AML-193 (cell line): ENCODE measurements at places on chromosomes 2 and 18.

GRCh38 chr2:113126845-113127645 lies at the start of gene IL1RN:
IL1RN (plus strand) TSS chr2:113127598; CDS start chr2:113127625, 27 bp downstream.
- peak; percentile 93 for DNase-seq

- no peak for DNase-seq
Observed at GRCh38 chr18:710418-711300, 1.8 kb downstream of the ENOSF1 start.

DNA sequence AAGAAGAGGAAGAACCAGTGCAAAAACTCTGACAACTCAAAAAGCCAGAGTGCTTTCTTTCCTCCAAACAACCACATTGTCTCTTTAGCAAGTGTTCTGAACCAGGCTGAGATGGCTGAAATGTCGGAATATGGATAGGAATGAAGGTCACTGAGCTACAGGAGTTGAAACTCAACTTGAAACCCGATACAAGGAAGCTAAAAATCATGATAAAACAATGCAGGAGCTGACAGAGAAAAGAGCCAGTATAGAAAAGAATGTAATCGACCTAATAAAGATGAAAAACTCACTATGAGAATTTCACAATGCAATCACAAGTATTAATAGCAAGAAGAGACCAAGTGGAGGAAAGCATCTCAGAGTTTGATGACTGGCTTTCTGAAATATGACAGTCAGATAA lies 15.0 kb upstream of the EIF2AK3 start:
- no peak for DNase-seq

- DNase-seq: no peak
Observed at GRCh38 chr2:162072976-162073887, 783 bp downstream of the DPP4 start.

GRCh38 chr2:61906186-61906470 lies 654 bp downstream of the COMMD1 start:
- no peak for DNase-seq

- DNase-seq: no peak
Observed at GRCh38 chr2:27638037-27638637, 9.3 kb downstream of the GPN1 start.

DNA sequence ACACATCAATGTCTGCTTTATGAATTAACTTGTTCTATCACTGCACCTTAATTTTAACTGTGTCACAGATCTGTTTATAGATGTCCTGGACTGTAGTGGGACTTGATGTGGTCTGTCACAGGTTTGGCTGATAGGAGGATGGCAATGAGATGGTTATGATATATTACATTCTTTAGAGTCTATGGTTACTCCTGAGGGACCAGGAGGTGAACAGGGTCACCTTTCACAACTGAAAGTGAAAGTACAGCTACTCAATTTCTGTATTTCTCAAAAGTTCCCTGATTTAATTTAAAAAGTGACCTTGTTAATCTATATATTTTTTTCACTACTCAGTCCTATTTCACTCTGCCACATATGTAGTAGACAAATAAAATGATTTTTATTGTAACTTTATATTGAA lies 1284.1 kb upstream of the GYPC start:
- DNase-seq: no peak

DNA sequence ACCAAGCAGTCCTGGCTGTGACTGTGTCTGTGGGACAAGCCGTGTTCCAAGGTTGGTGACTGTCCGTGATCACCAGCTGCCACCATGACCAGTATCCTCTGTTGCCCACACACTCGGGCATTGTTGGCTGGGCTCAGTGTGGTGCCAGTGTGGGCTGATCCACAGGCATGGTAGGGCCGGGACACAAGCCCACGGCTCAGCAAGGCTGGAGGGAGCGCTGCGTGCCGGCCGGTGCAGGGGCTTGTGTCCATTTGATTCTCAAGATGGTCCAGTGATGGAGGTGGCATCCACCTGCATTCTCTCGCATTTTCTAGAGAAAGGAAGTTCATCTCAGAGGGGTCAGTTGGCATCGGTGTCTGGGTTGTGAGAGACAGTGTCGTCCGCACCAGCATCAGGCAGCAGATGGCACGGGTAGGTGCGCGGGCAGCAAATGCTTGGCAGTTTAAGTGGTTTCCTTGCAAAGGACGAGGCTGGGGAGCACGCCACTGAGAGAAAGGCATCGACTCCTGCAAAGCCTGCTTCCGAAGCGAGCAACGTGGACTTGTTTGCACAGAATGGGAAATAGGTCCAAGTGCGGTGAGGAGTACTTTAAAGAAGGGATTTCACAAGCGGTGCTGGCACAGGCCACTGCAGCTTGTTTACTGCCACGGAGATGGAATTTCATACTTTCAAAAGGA lies 20.9 kb downstream of the TWIST2 start:
- DNase-seq: no peak

- DNase-seq: no peak
Observed at GRCh38 chr2:188573453-188573852, 281.8 kb downstream of the GULP1 start.

GRCh38 chr18:47944972-47945852 lies 14.8 kb upstream of the SMAD2 start:
- DNase-seq: no peak

DNA sequence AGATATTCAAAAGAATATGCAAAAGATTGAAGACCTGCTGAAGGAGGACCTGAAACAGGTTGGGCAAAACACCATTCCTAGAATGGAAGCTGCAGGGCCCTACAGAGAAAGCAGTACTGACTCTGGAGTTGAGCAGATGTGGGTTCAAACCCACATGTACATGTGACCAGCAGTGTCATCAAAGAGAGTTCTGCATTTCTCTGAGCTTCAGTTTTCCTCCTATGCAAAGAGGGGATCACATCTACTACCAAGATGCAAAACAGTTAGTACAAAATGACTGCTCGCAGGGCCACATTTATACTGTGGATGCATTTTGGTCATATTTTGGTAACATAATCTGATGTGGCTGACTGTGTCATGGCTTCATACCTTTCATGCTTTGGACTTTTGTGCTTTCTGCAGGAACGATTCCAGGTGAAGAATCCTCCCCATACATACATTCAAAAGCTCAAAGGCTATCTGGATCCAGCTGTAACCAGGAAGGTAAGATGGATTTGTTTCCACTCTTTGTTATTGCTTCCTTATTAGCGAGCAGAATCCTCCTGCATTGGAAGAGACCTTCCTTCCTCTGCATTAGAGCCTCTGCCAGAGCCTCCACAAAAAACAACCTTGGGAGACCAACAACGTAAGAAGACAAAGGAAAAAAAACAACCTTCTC lies 174.8 kb downstream of the PRPF40A start:
- no peak for DNase-seq

DNA sequence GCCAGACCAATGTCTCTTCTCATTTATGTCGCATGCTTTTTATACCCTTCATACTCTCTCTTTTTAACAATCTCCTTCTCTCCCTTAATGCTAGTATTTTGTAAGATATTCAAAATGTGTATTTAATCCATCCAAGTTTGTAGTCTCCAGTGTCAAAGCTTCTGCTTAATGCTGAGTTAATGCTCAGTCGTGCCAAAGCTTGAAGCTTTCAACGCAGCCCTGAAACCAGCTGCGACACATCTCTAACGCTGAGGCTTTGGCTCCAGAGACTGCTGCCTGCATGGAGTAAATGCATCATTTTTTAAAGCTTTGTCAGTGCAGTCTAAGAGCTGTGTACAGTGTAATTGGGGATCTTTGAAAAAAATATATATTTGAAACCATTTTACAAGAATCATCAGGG lies 2108.8 kb upstream of the PIK3C3 start:
- no peak for DNase-seq

DNA sequence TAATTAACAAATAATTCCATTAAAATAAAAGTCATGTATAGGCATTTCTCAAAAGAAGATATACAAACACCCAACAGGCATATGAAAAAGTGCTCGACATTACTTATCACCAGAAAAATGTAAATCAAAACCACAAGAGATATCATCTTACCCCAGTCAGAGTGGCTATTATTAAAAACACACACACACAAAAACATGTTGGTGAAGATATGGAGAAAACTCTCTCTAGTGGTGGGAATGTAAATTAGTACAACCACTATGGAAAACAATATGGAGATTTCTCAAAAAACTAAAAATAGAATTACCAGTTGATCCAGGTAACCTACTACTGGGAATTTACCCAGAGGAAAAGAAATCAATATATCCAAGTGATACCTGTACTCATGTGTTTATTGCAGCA lies 966.3 kb upstream of the POU3F3 start:
- DNase-seq: no peak

- DNase-seq: no peak
Observed at GRCh38 chr2:70525032-70525431, 28.6 kb downstream of the TGFA start.

DNA sequence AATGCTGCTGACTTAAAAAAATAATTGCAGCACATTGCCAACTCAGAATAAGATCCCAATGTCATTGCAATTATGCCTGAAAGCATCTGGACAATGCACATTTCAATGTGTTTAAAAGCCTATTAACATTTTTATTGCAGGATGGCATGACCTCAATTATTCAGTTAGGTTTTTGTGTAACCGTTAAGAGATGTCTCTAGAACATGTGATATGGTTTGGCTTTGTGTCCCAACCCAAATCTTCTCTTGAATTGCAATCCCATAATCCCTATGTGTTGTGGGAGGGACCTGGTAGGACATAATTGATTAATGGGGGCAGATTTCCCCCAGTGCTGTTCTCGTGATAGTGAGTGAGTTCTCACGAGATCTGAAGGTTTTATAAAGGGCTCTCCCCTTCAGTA lies 43.2 kb upstream of the ZC3H15 start:
- DNase-seq: no peak

- no peak for DNase-seq
Observed at GRCh38 chr18:5030636-5031035, 166.4 kb downstream of the AKAIN1 start.

DNA sequence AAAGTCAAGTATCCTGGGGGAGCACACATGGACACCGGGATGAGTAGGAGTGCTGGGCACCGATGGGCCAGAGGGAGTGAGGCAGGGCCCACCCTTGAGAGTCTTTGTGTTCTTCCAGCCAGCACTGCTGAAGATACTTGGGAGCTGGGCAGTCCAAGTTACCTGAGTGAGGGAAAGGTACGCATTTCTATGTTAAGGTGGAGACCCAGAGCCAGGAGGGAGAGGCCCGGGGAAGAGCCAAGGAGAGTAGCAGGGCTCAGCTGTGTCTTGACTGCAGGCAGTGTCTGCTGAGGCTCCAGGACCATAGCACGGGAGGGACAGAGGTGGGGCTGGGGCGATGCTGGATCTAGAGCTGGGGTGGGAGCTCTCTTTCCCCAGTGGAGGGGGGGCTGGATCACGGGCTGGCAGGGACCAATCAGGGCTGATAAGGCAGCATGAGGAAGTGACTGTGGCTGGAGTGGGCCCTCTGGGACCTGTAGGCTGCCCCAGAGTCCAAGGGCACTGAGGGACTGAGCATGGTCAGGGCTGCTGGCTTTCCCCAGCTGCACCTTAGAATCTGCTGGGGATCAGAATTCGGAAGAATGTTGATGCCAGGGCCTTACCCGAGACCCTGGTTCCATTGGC lies 289.2 kb downstream of the PHLPP1 start:
- no peak for DNase-seq

DNA sequence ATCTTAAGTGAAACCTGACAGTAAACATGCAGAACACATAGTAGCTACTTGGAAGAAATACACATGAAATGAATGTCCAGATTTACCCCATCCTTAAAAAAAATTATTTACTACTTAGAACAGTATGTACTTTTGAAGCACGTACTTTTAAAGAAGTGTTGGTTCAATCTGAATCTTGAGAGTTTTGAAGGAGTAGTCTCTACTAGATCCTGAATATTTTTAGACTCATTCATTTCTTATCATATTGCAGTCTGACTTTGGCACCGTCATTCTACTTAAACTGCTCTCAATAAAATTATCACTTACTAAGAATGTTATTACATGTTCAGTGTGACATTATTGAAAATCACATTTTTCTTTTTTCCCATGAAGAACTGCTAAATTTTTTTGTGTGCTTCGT lies 187.8 kb downstream of the DPP4 start:
- no peak for DNase-seq

DNA sequence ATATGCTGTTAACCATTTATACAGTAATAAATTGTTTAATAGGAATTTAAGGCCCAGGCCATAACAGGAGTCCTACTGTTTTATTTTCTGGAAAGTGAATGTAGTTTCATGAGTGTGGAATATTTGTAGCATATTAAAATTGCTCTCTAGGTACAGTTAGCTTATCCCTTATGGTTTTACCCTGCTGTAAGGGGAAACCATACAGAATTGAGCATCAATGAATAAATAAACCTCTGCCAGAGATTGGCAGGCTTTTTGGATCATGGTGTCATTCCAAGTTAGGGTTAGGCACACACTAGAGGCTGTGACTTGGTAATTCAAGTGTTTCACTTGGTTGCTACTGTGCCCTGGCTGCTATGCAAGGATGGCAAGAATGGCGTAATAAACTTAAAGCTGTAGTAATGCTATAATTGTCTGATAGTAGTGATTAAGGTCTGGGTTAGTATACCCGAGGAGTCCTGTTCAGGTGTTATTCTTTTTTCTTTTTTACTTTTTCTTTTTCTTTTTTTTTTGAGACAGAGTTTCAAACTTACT lies 30.4 kb downstream of the BMPR2 start:
- peak; percentile 6 for DNase-seq

DNA sequence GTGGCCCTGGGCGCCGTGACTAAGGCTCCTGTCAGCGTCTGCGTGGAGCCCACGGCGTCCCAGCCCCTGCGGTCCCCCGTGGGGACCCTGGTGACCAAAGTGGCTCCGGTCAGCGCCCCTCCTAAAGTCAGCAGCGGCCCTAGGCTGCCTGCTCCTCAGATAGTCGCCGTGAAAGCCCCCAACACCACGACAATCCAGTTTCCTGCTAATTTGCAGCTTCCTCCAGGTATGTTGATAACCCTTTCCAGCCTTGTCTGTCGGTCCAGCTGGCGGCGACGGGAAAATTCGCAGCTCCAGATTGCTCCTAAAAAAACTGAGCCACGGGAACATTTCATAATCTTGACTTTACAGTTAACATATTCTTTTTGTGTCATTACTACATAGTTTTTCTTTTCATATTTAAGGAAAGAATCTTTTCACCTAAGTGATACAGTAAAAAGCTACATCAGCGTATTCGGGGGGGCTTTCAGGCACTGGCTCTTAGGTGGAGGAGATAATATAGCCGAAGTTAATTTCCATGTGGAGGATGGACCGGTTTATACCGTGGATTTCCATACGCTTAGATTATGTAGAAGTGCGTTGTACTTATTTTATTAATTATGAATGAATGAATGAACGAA lies 916 bp downstream of the TAF4B start:
- no peak for DNase-seq

DNA sequence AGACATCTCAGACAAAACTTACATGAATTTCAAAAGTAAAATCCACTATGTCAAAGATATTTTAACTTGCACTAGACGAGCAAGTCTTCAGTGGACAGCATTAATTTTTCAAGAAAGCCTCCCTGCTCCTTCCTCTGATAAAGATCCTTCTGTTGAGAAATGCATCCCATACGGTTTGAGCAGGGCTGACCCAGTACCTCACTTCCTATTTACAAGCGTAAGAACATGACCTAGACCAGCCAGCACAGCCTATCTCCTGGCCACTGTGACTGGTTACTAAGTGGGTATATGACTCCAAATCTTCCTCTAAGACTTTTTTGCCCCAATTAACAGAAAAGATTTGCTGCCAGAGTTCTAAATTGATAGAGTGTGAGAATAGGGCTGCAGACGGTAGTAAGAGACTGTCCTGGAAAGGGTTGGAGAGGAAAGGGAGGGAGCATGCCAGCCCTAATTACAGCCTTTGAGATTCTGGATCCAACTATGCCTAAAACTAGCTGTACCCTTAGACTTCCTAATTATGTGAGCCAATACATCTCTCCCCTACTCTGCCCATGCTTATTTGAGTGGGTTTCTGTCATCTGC lies 108.4 kb downstream of the PRELID3A start:
- DNase-seq: no peak
